ENCODE measurements at places on chromosomes 7 and 10.

GRCh38 chr10:31816318-31816717, 112.3 kb downstream of the ARHGAP12 start:
- DNase-seq, result no peak

DNA sequence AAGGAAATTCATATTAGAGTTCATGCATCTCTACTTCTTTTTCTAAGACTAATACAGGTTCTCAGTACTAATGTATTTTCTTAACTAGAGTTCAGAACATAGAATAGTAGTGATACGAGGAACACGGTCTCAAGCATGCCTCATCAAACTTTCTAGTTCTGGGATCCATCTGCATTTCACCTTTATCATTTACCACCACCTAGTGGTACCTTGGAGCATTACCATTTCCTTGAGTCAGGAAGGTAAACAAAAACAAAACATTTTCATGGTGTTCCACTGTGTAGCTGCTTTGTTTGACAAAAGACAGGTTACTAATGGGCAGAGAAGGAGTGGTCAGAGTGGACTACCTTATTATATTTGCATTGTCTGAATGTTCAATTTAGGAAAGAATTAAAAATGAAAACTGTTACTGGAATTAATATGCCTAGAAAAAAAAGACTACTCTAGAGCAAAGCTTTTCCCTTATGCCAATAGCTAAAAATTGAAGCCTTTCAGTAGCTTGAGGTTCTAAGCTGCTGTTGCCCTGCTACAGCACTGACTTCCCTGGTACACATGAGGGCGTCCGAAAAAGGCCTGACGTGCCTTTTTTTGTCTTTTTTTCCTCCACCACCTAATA, 44.5 kb downstream of the STARD3NL start:
- DNase-seq, result peak; percentile 68

GRCh38 chr10:78450239-78450638, 416.6 kb downstream of the RPS24 start:
- DNase-seq, result no peak

- no peak for DNase-seq
These were observed 19.2 kb upstream of the SUPV3L1 start for GRCh38 chr10:69160809-69161241.

- peak; percentile 72 for DNase-seq
These were observed 86.1 kb upstream of the DNAJB6 start for GRCh38 chr7:157250605-157251228.

GRCh38 chr7:131689662-131690234, 133.3 kb upstream of the PODXL start:
- DNase-seq, result no peak

DNA sequence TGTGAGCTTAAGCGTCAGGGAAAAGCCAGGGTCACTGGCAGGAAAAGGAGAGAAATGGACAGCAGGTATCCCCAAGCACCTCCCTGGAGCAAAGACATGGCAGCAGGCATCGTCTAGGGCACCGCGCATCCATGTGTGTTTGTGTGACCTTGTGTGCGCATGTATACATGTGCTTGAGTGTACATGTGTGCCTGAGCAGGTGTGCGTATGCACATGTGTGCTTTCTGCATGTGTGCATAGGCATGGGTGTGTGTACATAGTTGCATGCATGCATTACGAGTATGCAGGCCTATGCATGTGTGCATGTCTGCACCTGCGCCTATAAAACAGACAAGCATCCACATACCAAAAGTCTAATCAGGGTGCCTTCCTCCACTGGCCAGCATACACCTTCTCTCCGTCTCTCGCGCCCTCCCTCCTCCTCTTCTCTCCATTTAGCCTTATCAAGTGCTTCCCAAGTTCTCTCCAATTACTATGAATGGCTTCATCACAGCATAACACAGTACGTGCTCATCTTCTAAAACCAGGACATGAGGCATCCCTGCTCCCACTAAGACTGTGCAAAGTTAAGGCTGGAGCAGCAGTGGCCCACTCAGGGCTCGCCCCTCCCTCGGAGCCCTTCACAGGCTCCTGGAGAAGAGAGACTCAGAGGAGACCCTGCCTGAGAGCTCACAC, 30.6 kb downstream of the RASGEF1A start:
- no peak for DNase-seq

Measured in NCI-H82 (cell line).